ENCODE measurements at places on chromosomes 6 and 20.

- DNase-seq: no peak
Measured at GRCh38 chr6:39061182-39061581, 12.6 kb downstream of the GLP1R start.

DNA sequence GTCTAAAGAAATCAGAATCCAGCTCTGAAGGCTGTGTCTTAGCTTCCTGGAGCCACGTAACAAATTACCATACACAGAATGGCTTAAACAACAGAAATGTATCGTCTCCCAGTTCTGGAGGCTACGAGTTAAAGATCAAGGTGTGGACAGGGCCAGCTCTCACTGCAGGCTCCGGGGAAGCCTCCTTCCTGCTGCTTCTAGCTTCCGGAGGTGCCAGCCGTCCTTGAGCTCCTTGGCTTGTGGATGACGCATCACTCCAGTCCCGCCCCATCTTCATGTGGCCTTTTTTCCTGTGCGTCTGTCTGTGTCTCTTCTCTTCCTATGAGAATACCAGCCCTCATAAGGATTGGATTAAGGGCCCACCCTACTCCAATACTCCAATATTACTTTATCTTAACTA is 319.1 kb upstream of the QKI start:
- DNase-seq: no peak

DNA sequence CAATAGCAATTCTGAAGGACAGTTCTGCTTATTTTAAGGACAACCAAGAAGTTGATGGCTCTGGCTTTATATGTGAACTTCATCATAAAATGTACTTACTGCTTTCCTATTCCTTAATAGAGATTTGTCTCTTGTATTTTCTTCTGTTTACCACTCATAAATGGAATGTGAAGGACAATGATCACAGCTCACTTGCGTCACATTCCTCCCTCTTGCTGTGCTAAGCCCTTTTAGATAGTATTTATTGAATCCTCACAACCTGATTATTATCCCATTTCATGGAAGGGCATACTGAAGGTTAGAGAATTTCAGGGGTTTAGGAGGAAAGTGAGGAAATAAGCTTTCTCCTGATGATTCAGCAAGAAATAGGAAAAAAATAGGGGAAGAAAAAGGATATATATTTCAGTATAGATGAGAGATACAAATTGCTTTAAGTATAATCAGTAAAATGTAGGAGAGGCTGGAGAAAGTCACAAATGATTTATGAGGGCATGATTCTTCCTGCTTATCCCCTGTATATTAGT is 132.9 kb downstream of the AIG1 start:
- no peak for DNase-seq

DNA sequence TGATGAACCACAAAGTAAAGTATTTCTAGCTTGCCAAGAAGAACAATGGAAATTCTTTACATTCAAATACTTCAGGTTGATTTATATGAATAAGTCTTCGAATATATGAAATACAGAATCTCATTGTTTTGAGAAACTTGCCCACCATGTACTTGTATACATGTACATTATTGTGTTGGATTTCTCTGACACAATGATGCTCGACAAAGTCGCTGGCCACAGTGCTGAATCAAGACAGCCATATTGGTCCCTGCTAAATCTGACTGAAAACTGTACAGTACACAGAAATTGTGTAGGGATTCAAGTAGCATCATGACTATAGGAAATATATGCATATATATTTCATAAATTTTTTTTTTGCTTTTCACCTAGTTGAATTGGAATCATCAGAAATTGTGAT is 13.1 kb upstream of the LIN28B start:
- no peak for DNase-seq

DNA sequence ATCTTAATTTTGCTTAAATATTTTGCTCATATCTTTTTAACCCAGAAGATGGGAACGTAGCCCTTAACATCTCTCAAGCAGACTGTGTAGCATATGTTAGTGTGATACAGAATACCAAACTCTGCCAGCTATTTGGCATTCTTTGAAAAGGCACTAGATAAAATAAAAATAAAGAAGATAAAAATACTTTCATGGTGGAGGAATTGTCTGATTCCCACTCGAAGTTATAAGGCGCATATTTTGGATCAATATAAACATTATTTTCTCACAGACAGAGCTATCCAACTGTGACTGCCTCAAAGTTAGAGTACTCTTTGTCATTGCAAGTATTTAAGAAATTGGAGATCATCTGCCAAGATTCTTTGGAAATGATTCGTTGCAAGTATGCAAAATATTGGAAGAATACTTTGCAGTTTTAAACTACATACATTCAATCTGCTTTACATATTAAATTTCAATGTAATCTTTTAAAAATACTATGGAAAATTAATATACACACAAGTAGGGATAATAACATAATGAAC is 10.8 kb upstream of the EEF1E1 start:
- DNase-seq: no peak

DNA sequence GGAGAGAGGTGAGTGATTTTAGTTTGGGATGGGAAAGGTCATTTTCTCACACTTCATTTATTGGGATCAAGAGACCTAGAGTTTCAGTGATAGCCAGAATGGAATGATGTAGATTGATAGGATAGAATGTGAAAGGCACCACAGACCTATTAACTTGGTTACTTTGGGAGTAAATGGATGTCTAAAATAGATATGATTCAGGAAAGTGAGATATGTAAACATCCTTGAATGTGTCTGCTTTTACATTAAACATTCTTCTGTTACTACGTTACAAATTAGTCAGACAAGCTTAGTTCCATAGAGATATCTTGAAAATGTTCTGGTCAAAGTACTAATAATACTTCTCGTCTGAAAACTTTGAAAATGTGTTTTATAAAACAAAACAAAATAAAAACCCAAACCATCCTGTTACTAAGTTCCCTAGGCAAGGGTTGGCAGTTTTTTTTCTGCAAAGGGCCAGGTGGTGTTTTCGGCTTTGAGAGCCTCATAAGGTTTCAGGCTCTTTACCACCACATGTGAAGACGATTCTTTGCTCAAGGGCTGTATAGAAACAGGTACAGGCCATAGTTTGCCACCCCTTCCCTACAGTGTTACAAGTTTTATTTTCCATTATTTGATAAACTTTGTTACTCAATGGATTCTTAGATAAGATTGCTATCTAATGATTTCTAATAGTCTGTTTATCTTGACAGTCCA is 3.4 kb downstream of the CYB5R4 start:
- no peak for DNase-seq

GRCh38 chr20:62350629-62351422 is 16.3 kb downstream of the LAMA5 start:
- DNase-seq: no peak

DNA sequence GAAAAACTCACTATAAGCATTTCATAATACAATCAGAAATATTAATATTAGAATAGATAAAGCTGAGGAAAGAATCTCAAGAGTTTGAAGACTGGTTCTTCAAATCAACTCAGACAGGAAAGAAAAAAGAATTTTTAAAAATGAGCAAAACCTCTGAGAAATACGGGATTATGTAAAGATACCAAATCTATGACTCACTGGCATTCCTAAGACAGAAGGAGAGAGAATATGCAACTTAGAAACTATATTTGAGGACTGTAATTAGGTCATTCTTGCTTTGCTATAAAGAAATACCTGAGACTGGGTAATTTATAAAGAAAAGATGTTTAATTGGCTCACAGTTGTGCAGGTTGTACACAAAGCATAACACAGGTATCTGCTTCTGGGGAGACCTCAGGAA is 665.1 kb downstream of the RNF144B start:
- DNase-seq: no peak

GRCh38 chr6:140541288-140541687 is 1166.8 kb upstream of the CITED2 start:
- DNase-seq: no peak

DNA sequence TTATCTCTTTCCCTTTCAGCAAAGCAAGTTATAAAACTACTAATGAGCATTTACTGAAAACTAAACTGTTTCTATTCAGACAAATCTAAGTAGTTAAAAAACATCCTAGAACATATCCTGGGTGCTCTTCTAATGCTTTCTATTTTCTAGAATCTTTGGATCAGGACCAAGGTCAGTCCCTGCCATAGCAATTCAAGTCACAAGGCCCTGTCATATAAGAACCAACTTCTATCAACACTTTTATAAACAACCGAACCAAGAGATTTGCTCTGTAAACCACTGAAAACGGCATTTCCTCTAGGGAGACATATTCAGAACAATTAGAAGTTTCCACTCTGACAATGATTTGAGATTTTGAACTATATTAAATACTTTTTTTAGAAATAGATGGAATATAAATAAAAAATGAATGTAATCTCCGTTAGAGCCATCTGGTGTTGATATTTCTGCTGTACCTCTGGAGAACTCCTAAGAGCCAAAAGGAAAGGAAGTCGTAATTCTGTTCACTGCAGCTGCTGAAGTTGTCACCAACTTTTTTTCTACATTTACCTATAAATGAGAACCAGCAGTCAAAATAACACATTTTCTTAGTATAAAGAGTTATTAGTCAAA is 51.4 kb upstream of the LGSN start:
- no peak for DNase-seq

- DNase-seq: no peak
Measured at GRCh38 chr20:48893374-48893773, 28.1 kb upstream of the ARFGEF2 start.

DNA sequence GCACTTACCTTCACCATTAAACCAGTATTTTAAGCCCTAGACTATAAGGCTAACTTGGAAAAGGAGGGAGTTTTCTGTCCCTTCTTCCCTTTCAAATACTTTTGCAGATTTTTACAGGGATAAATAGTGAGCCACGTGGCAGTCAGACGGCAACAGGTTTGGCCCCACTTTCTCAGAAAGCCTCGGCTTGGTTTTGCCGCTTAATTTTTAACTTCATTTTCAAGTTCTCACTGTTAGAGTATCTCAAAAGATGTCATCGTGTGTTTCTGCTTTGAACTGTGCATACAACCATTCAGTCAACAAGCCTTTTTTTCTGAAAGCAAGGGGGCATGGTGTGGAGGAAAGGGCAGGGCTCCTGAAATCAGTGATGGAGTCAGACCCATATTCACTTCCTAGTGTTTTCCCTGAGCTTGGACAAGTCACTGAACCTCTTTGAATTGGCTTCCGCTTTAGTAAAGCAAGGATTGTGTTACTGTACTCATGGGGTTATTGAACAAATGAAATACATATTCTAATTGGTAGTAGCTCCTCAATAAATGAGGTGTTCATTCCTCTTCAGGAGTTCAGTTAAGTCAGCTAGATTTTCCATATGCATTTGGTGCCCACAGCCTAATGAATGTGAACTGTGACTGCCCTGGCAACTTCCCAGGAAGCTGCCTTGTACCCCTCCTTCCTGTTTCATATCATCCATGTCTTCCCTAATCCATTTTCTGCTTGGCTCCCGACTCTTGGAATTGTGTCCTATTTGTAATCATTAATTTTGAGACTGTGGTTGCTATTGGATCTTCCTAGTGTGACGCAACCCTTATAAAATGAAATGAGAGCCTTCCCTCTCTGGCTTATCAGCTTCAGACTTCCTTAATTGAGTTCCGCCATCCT is at the start of gene SLC17A2:
Gene SLC17A2 (minus strand): TSS at position 160 of the 879 bp plus-strand sequence. CDS start 4,895 bp downstream, outside the sequence.
- DNase-seq: no peak

GRCh38 chr20:12640251-12640650 is 368.5 kb upstream of the SPTLC3 start:
- DNase-seq: no peak

DNA sequence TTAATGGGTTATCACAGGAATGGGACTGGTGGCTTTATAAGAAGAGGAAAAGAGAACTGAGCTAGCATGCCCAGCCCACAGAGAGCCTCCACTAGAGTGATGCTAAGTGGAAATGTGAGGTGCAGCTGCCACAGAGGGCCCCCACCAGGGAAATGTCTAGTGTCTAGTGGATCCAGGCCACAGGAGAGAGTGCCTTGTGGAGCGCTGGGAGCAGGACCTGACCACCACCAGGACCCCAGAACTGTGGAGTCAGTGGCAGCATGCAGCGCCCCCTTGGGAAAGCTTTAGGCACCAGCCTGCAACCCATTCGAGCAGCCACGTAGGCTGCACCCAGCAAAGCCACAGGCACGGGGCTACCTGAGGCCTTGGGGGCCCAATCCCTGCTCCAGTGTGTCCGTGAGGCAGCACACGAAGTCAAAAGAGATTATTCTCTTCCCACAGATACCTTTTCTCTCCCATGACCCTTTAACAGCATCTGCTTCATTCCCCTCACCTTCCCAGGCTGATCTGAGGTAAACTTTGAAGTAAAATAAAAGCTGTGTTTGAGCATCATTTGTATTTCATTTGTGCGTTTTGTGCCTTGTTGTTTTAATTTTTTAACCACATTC is 4.4 kb downstream of the HLA-E start:
- DNase-seq: peak; percentile 35

- no peak for DNase-seq
Measured at GRCh38 chr6:146892613-146893401, 294.0 kb downstream of the ADGB start.

- no peak for DNase-seq
Measured at GRCh38 chr6:135209803-135210202, 28.7 kb downstream of the MYB start.

- DNase-seq: no peak
Measured at GRCh38 chr6:110421749-110422443, 6.5 kb upstream of the DDO start.

DNA sequence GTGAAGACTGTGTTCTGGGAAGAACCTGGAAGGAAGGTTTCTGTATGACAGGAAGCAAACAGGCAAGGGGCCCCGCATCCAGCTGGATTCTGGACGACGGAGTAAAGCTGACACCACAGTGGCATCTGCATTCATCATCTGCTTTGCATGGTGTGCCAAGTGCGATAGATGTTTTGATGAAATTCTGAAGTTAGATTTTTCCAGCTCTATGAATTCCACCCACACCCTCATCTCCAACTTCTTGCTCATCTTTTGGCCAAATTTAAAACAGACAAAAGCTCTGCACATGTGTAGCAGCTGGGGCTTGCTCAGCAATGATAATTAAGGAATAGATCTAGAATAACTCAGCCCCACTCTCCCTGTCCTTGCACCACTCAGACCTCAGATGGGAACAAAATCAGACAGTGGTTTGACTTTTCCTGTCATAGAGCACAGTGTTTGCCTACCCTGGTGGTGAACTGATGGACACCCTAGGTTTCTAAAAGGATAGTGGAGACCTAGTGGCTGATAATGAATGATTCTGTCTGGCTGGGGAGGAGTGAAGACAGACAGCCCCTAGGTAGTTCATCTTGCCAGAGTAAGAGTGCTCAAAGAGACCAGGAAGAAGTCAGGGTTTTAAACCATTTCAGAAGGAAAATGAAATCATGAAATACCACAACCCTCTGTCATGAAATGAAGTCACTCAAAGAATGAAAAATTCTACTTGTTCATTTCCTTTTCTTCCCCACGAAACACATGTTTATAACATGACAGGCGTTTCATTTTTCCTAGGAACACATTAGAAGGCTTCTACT is 85.8 kb downstream of the BCAS1 start:
- DNase-seq: no peak

DNA sequence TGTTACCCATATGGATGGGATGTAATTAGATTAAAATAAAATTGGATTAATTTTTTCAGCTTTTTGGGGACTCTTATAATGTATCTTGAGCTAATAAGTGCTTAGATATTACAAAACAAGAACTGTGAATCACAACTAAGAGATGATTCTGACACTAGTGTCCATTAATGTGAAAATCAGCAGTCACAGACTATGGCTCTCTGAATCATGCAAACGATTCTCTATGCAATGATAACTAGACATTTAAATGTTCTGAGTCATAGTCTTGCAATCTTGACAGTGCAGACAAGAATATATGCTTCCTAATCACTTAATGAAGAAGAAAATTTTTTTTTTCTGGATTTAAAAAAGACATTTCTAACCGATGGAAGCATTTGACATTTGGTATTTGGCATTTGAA is 82.2 kb upstream of the OPRM1 start:
- no peak for DNase-seq

- DNase-seq: no peak
Measured at GRCh38 chr20:58128635-58129625, 99.5 kb downstream of the ANKRD60 start.

Measured in stimulated activated CD4-positive, alpha-beta T cell treated with anti-CD3 and anti-CD28 coated beads, Interleukin-1b, Interleukin-23, amount 100 ng/mL, for 4 hours (primary cell).